ENCODE measurements at places on chromosomes 7 and 10. TPM values are rescaled to one million over a fixed set of nuclear protein-coding genes. Genes with fewer than 3 reads are reported as not detected.

DNA sequence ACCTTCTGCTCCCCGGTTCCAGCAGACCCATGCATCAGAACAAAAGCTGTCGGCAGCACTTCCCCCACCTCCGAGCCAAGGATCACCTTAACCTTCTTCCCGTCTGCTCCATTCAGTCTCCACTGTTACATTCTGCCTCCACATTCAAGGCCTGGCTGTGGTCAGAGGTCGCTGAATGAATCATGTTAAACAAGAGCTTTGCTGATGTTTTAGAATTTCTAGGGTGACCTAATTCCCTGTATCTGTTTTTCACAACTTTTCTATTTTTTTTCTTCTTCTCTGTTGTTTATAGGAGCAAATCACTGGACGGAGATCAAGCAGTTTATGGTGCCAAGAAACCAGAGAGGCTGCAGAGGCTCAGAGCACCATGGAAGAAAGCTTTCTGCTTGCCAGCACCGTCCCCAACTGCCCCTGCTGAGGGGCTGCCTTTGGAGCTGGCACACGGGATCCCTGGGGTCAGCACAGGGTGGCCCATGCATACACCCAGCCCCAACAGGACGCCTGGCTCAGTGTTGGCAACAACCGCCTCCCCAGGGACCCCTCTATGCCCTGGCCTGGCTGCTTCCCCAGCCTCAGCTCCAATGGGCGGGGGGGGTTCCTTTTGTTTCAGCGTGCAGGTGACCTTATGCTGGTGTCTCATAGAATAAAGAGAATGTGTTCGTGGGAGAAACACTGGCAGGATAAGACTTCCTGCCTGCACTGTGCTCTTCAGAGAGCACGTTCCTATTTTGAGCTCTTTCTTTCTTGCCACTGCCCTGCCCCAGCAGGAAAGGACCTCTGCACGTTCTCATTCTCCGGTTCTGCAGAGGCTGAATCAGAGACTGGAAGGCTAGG is 182.7 kb upstream of the LYZL2 start:
- no peak for DNase-seq

DNA sequence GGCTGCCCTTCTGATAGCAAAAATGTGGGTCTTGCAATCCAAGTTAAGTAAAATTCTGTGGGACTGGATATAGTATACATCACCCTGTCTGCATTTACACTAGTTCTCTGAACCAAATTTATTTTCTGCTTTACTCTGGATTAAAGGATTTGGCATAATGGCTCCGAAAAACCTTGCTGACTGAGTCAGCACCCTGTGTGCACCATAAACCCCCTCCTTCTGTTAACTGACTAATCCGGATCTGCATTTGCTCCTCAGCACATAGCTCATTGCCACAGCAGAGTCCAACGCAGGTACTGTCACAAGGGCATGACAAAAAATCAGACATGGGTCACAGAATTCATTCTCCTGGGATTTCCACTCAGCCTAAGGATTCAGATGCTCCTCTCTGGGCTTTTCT is 1.3 kb downstream of the OR2A5 start:
- DNase-seq = no peak

- DNase-seq = no peak
Observed at GRCh38 chr7:96499532-96499931, 177.6 kb upstream of the SLC25A13 start.

- DNase-seq = no peak
Observed at GRCh38 chr7:129774871-129775694, 163.6 kb downstream of the NRF1 start.

GRCh38 chr7:90726623-90727022 is 130.5 kb downstream of the CDK14 start:
- no peak for DNase-seq

DNA sequence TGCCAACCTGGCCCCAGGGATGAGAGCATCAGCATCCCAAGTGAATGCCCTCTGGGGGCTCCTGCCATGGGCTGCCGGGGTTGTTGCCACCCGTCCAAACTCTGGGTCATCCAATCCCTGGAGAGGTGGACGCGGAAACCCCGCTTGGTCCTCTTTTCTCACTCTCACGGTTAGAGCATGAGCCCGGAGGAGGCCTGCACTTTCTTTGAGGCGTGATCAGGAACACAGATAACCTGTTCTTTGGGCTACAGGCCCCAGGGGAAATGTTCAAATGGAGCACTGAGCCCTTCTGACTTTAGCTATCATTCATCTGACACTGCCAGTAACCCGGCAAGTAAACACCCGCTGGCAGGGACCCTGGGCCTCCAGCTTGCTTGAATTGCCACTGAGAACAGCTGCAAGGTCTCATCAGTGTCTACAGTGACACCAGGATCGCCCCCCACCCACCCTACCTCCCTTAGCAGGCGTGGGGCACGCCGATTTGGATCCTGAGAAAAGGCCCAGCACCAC is 29.4 kb upstream of the SLF2 start:
- no peak for DNase-seq

GRCh38 chr10:29553544-29554250 is 81.1 kb downstream of the SVIL start:
- DNase-seq = no peak

- DNase-seq = no peak
Observed at GRCh38 chr7:150791304-150791703, 8.9 kb downstream of the TMEM176B start.

GRCh38 chr7:92608380-92609322 is 18.5 kb upstream of the FAM133B start:
- no peak for DNase-seq

DNA sequence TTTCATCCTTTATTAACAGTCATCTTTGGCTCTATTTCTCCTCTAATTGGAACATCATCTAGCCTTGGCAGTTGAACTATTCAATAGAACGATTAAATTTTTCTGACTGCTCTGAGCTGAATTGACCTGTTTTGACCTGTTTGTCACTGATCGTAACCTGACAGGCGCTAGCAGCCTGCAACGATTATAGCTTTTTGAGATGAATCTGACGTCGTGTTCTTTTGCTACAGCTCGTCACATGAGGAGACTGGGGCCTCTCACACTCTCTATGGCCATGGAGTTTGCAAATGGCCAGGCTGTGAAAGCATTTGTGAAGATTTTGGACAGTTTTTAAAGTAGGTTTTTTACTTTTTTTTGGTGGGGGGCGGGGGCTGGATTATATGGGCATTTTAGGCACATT is 229.8 kb downstream of the FOXP2 start:
- DNase-seq = no peak

DNA sequence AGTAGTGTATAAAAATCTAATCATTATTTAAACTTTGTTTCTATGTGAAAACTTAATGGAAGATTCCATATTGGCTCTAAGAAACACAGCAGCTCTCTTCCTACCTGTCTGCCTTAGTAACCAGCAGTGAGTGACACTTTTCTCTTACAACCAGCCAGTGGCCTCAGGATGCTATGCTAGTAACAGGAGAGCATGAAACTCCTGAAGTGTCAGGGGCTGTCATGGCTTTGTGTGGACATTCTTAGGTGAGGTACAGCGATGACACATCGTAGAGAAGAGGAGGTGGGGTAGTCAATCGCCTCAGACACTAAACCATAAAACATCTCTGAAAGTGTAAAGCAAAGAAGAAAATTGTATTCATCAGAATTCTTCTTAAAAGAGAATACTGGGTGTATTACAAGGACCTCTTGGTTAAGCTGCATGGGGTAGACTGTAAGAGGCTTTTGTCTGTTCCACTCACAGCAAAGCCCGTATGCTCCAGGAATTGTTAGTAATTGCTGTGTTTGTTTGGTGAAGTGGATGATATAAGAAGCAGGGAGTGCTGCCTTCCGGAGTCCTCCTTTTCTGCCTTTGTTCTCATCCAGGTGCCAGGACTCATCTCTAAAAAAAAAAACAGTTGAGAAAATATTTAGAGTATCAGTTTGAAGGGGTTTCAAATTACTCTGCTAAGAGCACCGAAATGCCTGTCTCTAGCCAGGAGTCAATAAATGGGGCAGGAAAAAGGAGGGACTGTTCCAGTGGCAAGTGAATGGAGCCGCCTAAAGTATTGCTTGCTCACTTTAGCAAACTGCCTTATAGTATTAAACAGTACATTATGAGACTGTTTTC is 518.8 kb downstream of the CNTNAP2 start:
- DNase-seq = no peak

GRCh38 chr7:5303591-5304505 is 21.1 kb downstream of the SLC29A4 start:
- DNase-seq = no peak

- no peak for DNase-seq
Observed at GRCh38 chr10:62805231-62806099, 945 bp downstream of the ADO start.

DNA sequence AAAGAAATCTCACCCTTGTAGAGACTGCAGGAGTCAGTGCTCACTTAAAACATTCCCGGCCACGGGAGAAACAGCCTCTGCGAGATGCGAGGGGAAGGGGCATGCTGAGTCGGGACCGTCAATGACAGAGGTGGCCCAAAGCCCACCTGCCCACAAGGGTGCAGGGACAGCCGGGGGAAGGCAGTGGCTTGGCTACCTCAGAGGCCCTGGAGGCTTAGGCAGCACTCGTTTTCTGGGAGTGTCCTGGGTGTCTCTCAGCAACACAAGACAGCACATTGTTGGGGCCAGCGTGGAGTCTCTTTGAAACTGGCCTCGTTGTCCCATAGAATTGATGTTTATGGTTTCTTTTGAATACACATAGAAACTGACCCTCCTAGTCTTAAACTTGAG is 25.6 kb upstream of the SYCE1 start:
- DNase-seq = no peak

GRCh38 chr7:128103498-128104107 is 72.4 kb upstream of the LRRC4 start:
- DNase-seq = no peak

GRCh38 chr7:14936554-14936953 is 34.0 kb upstream of the DGKB start:
- DNase-seq = no peak

GRCh38 chr10:34193931-34194626 is 621.0 kb downstream of the PARD3 start:
- DNase-seq = no peak

DNA sequence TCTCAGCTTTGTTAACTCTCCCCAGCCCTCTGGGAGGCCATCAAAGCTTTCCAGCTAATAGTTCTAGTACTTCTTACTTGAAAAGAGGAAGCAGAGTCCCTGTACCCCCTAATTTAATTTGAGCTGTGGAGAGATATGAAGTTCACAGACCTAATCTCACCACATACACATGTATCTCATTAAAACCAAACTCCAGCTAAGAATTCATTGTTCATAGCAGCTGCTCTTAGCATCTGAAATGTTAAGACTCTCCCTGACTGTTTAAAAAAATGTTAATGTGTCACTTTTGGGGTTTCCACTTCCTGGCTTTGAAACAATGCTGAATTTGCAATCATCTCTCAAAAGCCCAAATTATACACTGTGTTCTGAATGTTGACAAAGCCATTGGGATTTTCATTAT is 16.2 kb upstream of the MRC1 start:
- no peak for DNase-seq

GRCh38 chr7:48209004-48209600 is 37.8 kb downstream of the ABCA13 start:
- no peak for DNase-seq

DNA sequence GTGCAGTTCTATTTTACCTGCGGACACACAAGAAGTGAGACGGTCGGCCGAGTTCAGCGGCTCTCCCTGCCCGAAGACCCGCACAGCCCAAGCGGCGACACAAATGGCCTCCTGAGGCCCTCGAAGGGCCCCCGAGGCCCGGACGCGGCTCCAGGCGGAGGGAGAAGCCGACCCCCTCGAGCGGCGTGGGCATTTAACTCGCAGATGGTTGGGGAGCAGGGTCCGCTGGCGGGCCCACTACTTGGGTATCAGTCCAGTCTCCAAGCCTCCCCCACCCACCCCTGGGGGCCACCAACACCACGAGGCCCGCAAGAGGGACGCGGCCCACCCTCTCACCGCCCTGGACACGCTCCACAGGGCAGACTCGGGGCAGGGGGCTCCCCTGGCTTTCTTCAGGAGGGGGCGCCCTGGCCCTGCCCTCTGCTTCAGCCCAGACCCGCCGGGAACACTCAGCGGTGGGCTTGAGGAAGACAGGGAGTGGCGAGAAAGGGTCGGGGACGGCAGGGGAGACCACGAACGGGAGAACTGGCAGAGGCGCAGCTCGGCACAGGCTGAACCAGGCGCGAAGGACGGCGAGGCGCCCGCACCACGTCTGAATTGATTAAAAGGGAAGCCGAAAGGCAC is 1.7 kb downstream of the IGF2BP3 start:
- DNase-seq = no peak

DNA sequence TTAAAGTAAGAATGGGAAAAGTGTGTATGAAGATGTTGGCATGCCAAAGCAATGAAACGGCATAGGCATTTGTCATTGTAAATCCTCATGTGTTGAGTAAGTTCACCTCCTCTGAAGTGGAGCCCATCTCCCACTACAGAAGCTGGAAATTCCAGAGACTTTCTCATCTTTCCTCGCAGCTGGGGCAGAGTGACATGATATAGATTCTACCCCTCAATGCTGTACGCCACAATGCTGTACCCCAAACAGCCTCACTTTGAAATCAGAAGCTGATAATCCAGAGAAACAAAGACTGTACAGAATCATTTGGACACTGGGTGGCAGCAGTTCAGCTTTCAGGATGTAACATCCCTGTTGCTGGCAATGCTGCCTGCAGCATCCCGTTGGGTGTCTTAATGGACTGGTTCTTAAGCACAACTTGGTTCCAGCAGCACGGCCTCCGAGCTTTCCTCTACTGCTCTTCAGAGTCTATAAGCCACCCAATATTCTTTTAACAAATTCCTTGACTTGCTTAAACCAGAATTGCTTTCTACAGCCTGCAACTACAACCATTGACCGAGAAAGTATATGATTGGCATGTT is 18.8 kb downstream of the ZC3HAV1L start:
- DNase-seq = no peak

GRCh38 chr7:142537760-142538159 is 211.5 kb upstream of the PRSS1 start:
- no peak for DNase-seq

GRCh38 chr7:158881731-158882130 is 25.4 kb downstream of the DYNC2I1 start:
- DNase-seq = no peak

GRCh38 chr10:21954132-21954531 is 49.4 kb downstream of the DNAJC1 start:
- DNase-seq = no peak

- peak; percentile 39 for DNase-seq
Observed at GRCh38 chr7:41711283-41712064, 8.6 kb upstream of the INHBA start.

DNA sequence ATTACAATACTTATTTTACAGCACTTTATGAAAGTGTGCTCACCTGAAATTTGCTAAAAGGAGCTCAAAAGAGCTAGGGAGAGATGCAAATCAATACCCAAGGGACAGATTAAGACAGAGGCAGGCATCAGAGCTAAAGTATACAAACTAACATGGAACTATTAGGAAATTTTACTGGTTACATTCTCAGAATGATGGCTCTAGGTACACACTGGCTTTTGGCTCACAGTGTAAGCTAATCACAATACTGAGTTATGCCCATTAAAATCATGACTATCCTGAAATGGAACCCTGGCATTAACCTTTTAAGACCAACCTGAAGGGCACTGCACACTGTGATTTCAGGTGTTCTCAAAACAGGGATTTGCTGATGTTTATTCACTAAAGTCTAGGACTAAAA is 98.1 kb downstream of the NT5C2 start:
- no peak for DNase-seq

Gene ZNF394
- 14.7 TPM for total RNA-seq

Gene CCDC7
- total RNA-seq = 1.9 TPM

Gene COBL
- 0.78 TPM for total RNA-seq

Gene JAKMIP3
- total RNA-seq = 0.04 TPM

Gene TUBAL3
- 1.1 TPM for total RNA-seq

Gene COL26A1
- total RNA-seq = not detected

Gene ACSL5
- not detected for total RNA-seq

Gene TEX47
- total RNA-seq = not detected

Gene SPDYE5
- total RNA-seq = not detected

Gene LRGUK
- 0.17 TPM for total RNA-seq

Gene SH2D4B
- total RNA-seq = not detected

Gene GATA3
- total RNA-seq = 8.3 TPM

Gene PPP1R3A
- total RNA-seq = not detected

Gene NAT16
- not detected for total RNA-seq

Data from foreskin keratinocyte (primary cell).